ENCODE measurements at places on chromosomes 11 and 22. TPM values are rescaled to one million over a fixed set of nuclear protein-coding genes. Genes with fewer than 3 reads are reported as not detected.

Gene UBQLN3
- 0.12 TPM for total RNA-seq

Gene PRR5L
- total RNA-seq, result 26.0 TPM

Gene SULT4A1
- 0.12 TPM for total RNA-seq

Gene DNAJB7
- not detected for total RNA-seq

Gene DERL3
- 0.36 TPM for total RNA-seq

Gene ARCN1
- total RNA-seq, result 210 TPM
